ENCODE measurements at places on chromosomes 3 and 15.
A peak's percentile ranks its signal among the peaks of the same experiment; 100 is the strongest.

DNA sequence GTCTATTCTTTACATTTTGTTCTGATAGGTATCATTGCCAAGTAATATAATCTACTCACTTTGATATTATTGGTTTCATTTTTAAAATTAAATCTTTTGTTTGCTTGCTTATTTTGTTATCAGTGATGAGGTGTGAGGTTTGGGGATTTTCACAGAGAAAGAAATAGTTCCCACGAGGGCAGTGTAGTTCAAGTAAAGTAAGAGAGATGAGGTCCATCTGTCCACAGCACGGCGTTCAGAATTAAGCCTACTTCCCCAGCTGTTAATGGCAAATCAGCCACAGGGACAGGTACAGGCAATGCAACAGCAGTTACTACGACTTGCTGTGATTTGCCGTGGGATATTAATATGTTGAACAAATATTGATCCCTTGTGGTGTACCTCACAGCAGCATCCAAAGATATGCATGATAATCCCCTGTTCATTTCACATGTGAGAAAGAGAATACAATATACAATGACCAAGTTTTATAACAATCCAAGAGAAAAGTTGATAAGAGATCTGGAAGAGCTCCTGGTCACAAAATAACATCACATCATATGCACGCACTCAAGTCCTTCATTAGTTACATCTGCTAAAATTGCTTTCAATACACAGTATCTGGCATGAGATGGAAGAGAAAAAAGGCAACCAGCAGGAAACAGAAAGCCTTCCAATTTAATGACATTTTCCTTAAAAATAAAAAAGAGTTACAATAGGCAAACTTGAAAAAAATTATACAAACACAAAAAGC is 131.6 kb downstream of the TUSC7 start:
- DNase-seq: no peak

DNA sequence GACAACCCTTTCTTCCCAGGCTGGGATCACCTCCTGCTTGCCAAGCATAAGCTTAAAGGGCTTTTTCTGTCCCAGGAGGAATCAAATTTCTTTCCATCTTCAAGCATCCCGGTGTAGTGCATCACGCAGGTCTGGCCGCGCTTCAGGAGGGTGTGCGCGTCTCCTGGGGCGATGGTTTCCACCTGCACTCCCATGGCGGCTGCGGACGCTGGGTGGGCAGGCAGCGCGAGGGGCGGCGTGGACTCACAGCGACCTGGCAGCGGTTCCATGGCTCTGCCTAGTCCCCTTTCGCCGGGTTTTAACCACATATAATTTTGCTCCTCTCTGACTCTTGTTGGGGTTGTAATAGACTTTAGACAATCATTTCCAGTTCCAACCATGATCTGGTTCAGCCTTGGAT is 10.6 kb upstream of the TM4SF4 start:
- no peak for DNase-seq

GRCh38 chr3:27567251-27567650 is 83.1 kb upstream of the SLC4A7 start:
- DNase-seq: no peak

DNA sequence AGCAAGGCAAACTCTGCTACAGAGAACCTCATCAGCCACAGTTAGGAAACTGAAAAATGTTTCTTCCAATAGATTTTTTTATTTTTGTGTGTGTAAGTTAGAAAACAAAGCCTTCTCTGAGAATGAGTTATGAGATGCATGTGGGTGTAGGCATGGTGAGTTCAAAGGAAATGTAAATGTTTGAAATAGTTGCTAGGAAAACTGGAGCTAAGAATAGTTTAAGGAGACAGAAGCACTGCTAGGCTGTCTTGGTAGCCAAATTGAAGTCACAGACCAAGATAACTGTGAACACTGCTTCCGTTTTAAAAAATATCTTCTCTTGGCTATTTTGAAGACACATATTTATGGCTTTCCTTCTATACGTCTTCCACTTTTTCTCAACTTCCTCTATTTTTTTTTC is 1501.2 kb upstream of the CADM2 start:
- DNase-seq: no peak

DNA sequence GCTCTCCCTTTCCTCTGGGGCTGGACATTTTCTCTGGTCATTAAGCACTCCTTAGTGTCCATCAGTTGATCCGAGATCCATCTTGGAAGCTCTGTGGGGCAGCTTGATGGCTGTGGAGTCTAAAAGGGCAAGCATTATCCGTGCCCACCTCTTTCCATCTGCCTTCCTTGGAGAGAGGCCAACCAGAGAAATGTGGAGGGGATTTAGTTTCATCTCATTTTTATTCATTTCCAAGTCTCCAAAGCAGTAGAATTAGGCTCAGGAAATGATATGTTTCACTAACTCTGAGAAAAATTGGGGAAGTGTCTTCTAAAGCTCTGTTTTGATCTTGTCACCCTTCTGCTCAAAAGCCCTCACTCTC is 95.9 kb upstream of the KLHL25 start:
- no peak for DNase-seq

GRCh38 chr15:60859996-60860494 is 369.1 kb downstream of the RORA start:
- peak; percentile 56 for DNase-seq

DNA sequence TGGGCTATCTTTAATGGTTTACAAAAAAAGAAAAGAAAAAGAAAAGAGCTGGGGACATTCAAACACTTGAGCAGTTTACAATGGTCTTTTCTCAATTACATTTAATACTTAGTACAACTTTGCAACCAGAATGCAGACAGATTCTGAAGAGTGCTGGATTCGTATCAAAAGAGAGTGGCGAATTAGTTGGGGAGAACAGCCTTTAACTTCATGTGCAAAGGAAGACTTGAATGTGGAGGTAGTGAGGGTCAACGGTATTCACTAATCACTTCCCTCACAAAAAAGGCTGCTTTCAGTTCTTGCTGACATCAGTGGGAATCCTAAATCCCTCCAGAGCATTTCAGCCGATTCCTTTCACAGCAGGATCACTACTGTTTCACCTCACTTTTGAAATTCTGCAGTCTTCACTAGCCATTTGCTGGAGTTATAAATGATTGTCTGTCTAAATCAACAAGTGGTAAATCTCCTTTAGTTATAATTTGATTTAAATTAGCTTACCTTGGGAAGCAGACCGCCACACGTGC is 323.0 kb upstream of the SEMA6D start:
- no peak for DNase-seq

DNA sequence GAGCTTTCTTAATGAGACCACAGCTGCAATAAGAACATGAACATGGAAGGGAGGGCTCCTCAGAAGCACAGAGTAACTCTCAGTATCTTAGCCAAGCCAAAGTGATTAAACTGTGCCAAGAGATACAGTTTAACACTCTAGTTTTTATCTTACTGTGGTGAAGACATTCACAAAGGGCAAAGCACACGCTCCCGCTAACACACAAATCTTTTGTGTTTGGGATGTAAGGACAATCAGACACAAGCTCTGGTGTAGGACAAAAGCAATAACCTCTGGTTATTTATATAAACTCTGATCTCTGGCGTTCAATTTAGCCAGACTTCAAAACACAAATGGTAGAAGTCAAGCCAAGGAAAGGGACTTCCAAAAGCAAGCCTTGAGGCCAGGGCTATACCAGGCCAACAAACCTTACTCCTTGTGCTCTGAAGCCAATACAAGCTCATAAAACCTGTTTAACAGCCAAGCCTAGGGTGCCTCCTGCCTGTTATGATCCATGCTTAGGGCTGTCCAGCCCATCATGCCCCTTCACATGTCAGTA is 27.8 kb downstream of the DPH3 start:
- DNase-seq: no peak

- no peak for DNase-seq
Measured at GRCh38 chr15:58555162-58556027, 123.6 kb downstream of the LIPC start.

DNA sequence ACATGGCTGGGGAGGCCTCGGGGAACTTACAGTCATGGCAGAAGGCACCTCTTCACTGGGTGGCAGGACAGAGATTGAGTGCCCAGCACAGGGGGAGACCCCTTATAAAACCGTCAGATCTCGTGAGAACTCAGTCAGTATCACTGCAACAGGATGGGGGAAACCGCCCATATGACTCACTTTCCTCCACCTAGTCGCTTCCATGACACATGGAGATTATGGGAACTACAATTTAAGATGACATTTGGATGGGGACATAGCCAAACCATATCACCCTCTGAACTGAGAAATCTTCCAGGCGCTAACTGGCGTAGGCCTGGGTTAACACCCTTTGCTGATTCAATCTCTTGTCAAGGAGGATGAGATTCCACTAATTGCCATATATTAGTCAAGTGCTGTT is 392.3 kb downstream of the FEZF2 start:
- DNase-seq: no peak

DNA sequence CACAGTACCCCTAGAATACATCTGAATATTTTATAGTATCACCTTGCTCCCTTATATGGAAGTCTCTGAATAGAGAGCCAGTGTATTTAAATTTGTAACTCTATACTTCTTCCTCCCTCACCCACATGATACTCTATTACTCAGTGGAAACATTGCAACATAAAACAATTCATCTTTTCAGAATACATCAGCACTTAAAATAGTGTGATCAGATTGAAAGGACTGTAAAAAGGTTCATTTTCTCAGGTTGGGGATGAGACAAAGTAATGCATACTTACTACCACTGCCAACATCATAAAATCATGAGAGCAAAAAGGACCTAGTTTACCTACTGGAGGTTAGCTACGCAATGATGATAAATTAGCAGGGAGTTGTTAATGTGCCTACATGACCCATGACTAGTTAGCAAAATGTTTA is 13.8 kb upstream of the THRB start:
- DNase-seq: no peak

GRCh38 chr15:96268442-96269204 is 61.9 kb upstream of the NR2F2 start:
- DNase-seq: peak; percentile 56

GRCh38 chr15:99165020-99165790 is 60.3 kb downstream of the SYNM start:
- no peak for DNase-seq

- DNase-seq: no peak
Measured at GRCh38 chr3:101279765-101280385, 40.5 kb downstream of the IMPG2 start.

GRCh38 chr3:61333192-61333961 is 82.1 kb upstream of the FHIT start:
- DNase-seq: no peak

- DNase-seq: no peak
Measured at GRCh38 chr15:85104584-85104983, 122.9 kb downstream of the PDE8A start.

DNA sequence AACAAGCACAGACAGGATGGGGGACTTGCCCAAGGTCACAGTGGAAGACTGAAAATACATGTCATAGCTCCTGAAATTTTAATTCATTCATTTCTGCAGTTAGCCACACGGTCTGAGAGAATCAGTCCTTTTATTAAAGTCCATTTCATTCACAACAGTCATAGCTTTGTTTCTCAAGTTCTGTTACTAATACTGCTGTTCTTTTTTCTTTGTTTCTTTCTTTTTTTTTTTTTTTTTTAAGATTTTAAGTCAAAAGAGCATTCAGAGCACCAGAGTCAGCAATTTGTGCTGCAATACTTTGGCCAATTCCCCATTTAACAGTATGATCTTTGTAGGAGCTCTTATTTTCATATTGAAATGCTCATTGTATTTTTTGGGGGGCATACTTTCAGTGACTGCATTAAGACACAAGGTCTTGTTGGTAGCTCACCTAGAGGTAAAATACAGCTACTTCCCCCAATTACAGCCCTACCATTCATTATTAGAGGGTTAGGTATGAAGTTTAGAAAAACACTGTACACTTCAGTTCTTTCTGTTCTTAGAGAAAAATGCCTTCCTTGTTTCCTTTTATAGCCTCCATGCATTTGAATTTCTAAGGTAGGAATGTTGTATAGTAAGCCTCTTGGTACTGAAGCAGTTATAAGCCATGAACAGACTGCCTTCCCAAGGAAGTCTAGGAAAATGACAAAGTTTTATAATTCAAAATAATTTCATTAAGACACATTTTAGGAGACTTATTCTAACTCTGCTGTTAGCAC is 9.6 kb downstream of the GALK2 start:
- DNase-seq: no peak

- no peak for DNase-seq
Measured at GRCh38 chr15:40301467-40302179, 6.1 kb downstream of the PLCB2 start.

- DNase-seq: no peak
Measured at GRCh38 chr15:81013396-81013929, 12.7 kb downstream of the TLNRD1 start.

GRCh38 chr3:38454884-38455638 is 1.4 kb downstream of the ACVR2B start:
- DNase-seq: peak; percentile 58

- DNase-seq: no peak
Measured at GRCh38 chr3:189419038-189419437, 212.2 kb upstream of the TP63 start.

DNA sequence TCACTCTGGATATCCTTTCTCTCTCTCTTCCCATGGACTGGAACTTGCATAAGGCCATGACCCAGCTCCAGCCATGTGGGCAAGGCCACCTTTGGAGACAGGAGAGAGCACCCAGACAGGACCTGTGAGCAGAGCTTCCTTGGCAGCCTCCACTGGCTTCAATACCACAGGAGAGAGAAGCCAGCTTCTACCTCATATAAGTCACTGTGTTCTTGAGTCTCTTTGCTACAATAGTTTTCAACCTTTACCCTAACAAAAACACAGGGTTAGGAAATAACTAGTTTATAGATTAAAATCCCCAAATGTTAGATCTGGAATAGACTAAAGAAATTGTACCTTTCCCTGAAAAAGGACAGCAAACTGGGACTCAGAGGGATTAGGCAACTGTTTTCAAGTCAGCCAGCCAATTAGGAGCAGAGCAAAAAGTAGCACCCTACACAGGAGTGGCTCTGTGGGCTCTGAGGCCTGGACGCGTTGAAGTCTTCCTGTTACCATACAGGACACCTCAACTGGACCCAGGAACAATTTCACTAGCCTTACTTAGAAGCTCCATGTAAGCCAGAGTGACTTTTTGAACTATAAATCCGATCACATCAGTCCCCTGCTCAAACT is 211.5 kb upstream of the ICE2 start:
- no peak for DNase-seq

GRCh38 chr3:152147748-152148147 is 121.0 kb upstream of the MBNL1 start:
- DNase-seq: no peak

DNA sequence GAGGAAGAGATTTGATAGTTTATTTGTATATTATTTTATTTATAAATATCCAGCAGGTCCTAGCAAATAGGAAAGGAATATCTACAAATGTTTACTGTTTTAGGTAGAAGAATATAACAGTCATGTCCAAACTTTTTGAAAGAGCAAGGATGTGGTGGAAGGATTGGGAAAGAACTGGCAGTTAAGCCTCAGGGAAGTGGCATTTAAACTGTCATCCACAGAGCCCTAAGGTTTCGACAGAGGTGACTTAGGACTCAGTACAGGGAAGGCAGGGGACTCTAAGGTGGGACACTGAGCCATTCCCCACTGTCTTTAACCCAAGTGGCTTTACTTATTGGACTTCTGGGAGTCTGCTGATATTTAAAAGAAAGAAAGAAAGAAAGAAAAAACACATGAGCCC is 11.8 kb upstream of the TMEM87A start:
- DNase-seq: peak; percentile 47

- DNase-seq: no peak
Measured at GRCh38 chr3:173568623-173569022, 171.1 kb downstream of the NLGN1 start.

DNA sequence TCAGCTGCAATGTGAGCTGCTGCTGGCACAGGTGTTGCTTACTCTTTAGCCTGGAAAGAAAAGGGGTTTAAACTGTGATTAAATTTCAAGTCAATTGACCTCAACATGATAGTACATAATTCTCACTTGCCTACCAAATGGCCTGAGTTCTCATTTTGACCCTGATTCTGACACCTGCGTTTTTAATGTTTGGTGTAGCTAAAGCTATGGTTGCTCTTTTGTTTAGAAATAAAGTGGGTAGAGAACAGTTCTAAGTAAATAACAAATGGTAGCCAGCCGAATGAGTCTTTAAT is 100.8 kb upstream of the SOX2 start:
- DNase-seq: no peak
